ENCODE measurements at places on chromosomes 12 and 14.
A peak's percentile ranks its signal among the peaks of the same experiment; 100 is the strongest.

GRCh38 chr12:30135776-30136175 lies 352.0 kb upstream of the TMTC1 start:
- no peak for DNase-seq

GRCh38 chr14:57709909-57710308 lies 156.0 kb downstream of the SLC35F4 start:
- no peak for DNase-seq

- peak; percentile 21 for DNase-seq
Measured at GRCh38 chr14:85587151-85587711, 57.3 kb downstream of the FLRT2 start.

DNA sequence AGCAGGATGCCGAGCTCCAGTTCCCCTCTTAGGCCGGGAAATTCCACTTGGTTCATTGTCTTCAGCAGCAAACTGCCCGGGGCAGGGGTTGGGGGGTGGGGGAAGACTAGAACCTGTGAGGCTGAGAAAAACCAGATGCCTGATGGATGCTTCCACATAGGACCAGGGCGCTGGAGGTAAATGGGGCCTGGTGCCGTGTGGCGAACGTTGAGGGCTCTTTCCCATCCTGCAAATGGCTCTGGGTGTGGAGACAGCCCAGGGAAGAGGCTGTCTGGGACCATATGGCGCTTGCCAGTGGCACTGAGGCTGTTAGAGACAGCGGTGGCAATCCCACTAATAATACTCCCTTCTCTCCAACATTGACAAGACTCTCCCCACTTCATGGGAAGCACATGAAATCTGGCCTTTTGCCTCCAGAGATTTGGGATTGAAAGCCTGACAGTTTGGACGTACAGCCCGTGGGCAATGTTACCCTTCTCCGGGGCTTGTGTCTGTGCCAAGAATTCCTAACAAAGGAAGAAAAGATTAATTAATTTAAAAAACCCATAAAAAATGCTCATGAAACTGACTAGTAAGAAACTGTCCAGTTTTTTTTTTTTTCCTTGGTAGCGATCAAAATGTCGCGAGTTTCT lies 44.5 kb downstream of the MAP1LC3B2 start:
- DNase-seq, result no peak

GRCh38 chr12:18443768-18444437 lies 182.6 kb downstream of the PIK3C2G start:
- no peak for DNase-seq

DNA sequence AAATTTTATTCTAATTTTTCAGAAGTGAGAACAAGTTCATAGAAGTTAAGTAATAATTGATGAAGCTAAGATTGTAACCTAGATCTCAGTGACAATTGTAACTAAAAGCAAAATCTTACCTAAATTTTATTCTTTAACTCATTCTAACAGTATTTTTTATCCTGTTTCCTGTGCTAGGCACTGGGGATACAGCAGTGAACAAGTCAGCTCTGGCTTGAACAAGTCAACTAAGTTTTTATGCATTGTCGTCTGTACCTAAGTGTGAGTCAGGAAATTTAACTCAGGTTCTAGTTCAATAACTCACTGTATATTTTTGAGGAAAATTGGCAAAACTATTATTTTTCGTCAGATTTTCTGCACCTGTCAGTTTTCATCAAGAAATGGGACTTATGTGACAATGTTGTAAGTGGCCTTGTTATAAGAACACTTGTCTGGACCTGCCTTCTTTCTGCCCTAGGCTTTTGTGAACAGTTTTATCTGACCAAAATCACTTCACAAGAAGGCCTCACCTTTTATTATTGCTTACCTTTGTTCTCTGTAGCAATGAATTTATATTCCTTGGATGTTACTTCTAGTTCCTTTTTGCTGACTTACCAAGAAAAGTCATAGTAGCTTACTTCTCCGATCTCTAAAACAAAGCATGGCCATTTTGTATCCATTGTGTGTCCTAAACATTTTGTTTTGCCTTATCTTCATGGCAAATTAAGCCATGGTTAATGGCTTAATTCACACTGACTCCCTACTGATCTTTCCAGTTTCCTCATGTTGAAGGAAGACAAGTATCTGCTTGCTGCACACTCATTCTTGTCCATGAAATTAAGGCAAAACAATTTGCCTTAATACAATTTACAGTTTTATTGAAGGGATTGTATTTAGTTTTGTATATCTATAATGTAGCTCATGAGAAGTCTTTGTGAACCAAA lies 2.7 kb downstream of the TMTC3 start:
- no peak for DNase-seq

- no peak for DNase-seq
Measured at GRCh38 chr14:83707056-83707455, 1822.9 kb upstream of the FLRT2 start.

- DNase-seq, result no peak
Measured at GRCh38 chr12:50518090-50518489, 13.3 kb downstream of the DIP2B start.

DNA sequence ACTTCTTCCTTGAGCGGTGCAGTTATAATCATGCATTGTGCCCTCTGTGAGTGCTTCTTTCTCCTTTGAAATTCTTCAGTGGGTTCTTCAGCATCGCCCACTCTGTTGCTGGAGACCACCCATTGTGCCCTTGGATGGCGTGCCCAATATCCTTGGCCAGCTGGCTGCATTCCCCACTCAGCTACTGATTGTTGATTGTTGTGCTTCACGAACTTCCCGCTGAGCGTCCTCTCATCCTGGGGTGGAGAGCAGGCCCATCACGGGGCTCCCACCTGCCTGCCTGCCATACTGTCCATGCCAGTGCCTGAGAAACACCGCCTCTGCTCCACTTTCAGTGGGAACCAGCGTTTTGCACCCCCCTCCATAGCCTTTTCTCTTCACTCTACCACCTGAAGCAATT lies 8.6 kb upstream of the SSTR1 start:
- DNase-seq, result no peak

DNA sequence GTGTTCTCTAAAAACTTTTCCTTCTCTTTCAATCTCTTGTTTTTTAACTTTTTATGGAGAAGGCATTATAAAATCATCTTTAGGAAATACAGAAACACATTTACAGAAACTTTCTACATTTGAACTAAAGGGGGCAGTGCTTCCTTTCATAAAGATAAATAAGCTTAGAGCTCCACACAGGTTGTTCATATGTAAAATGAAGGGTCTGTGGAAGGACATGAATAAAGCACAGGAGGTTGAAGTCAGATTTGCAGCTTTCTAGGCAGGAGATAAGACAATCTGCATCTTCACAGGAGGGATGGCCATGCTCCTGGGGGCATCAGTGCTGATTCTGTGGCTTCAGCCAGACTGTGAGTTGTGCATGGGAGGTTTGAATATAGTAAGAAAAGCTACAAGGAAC lies 426.0 kb downstream of the DAD1 start:
- no peak for DNase-seq

DNA sequence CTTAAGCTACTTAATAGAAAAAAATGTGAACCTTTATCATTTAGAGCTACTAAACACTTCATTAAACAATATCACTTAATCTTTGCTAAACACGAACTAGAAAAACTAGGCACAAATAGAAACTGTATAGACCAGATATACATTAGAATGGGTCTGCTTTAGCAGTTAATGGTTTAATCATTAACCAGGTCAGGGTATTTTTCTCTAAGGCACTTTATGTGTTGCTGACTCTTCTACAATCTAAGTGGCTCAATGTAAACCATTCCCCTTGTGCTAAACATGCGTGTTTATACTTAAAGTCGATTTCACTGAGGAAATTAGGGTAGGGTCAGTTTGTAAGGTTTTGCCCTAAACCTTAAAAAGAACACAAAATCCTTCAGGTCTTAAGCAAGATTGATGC lies 29.7 kb downstream of the TMCC3 start:
- DNase-seq, result no peak

DNA sequence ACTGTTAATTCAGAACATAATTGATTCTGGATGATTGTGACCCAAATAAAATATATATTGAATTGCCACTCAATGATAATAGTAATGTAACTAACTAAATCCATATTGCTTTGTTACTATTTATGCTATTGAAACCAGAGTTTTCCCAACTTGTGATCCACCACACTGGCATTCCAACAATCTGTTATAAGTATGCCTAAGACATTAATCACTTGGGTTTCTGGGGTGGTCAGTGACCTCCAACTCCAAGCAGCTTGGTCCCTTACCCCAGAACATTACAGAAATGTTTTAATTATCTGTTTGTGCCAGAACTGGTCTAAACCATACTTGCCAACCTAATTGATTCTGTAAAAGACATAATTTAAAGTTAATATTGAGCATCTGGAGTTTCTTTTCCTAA lies 14.6 kb downstream of the CAPS2 start:
- no peak for DNase-seq

DNA sequence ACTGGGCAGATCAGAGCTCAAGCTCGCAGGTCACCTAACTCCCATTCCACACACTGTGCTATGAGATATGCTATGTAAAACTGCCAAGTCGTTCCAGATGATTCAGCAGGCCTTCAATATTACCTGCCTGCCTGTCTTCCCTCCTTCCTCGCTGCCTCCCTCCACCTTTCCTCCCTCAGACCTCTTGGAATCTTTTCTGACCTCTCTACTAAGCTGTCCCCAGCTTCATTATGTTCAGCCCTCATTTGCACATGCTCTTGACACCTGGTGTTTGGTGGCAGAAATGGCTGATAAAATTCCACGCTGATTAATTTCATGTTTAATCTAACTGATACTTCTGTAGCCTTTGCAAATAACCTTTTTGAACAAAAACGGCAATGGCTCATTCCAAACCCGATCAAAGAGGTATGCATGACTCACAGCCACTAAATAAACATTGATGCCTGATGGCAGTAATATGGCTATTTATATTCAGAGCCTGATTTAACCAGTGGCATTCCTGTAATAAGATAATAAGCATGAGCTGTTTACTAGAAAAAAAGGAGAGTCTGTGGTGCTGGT lies 130.8 kb upstream of the EGLN3 start:
- DNase-seq, result no peak

- DNase-seq, result peak; percentile 14
Measured at GRCh38 chr14:44988694-44989093, 26.7 kb downstream of the TOGARAM1 start.

All from NCI-H2107 (cell line).